ENCODE measurements at places on chromosomes 6 and 20.
A peak's percentile ranks its signal among the peaks of the same experiment; 100 is the strongest.

DNA sequence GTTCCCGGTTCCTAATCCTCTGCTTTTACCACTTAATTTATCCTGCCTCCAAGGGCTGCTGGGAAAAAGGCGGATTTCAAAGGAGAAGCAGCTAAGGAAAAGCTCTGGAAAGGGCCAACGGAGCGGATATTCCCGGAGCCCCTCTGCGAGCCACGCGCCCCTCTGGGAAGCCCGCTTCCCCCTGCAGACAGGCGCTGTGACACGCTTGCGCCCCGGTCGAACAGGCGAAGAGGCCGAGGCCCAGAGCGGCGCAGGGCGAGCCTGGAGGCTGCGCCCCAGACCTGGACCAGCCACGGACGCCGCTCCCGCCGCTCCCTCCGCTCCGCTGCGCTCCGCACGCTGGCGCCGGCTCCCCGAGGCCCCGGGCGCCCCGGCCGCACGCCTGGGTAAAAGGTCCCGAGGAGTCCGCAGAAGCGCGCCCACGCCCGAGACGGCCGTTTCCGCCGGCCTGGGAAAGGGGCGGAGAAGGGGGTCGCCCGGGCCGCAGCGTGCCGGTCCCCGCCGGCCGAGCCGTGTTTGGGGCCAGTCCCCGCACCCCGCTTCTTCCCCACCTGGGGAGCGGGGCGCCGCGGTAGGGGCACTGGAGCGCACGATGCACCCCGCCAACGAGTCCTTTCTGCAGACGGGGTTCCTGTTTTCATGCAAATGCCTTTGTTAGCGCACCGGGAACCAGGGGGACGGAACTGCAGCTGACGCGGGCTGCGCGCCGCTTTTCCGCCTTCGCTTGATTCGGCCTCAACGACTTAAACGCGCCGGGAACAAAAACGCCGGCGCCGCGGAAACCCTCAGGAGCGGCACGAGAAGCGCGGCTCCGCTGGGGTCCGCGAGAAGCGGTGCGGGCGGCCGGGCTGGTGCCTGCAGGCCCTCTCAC lies 91.9 kb upstream of the SIRPA start:
- DNase-seq: no peak

GRCh38 chr6:21033575-21034026 lies 499.3 kb downstream of the CDKAL1 start:
- no peak for DNase-seq

DNA sequence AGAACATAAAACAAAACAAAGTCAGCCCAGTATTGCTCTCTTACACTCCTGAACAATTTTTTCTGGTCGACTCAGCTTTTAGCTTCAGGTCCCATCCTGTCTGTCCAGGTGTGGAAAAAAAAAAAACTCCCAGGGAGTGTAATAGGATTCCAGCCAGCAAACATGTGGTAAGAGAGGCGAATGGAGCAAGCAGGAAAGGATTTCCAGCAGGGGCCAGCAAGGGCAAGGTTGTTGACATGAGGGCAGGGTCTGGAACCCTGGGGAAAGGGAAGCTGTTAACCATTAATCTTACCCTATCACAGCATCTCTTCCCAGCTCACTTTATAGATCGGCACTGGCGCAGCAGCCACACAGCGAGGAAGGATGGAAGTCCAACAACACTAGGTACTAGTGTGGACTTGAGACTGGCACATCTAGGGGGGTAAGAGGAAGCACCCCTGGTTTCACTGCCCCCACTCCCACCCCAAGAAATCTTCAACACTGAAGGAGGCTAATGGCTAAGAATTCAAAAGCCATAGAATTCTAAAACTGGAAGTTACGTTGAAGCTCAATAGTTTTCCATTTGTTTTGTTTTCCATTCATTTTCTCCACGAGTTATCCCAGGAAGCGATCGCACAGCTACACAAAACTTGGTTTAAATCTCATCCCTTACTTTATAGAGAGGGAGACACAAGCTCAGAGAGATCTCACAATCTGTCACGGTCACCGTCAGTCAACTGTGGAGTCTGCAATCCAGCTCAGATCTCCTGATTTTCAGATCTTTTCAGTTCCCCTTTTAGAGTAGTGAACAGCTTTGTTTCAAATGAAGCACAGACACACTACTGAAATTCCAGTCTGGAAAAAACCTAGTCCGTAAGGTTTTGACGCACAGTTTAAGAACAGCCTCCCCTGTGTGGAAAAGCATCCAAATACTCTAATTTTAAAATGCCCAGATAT lies 53.3 kb downstream of the SLC22A23 start:
- DNase-seq: no peak

GRCh38 chr6:26197933-26198721 lies 110.9 kb downstream of the HFE start:
- peak; percentile 72 for DNase-seq

GRCh38 chr6:92114091-92114675 lies 1305.2 kb downstream of the EPHA7 start:
- DNase-seq: peak; percentile 51

Measured in DMS 273 treated with DMSO at 0.1 percent for 48 hours (cell line).